Mucosa of gallbladder (tissue), 1 donor: ENCODE measurements at places on chromosomes 12 and 14. TPM values are rescaled to one million over a fixed set of nuclear protein-coding genes. Genes with fewer than 3 reads are reported as not detected.

The ABCD2 gene
- total RNA-seq = 0.63 TPM

The OR4Q2 gene
- not detected for total RNA-seq

The PRB2 gene
- not detected for total RNA-seq

The FANCM gene
- 4.5 TPM for total RNA-seq

The CMA1 gene
- total RNA-seq = 0.29 TPM

The LALBA gene
- not detected for total RNA-seq

The GLS2 gene
- 1.8 TPM for total RNA-seq

The PLEKHD1 gene
- 0.06 TPM for total RNA-seq

The SPRYD4 gene
- total RNA-seq = 4.0 TPM

The NYNRIN gene
- 30.6 TPM for total RNA-seq

The TAC3 gene
- total RNA-seq = 0.52 TPM

The TRPV4 gene
- total RNA-seq = 2.1 TPM

The SIX6 gene
- not detected for total RNA-seq

The CHPT1 gene
- 88.7 TPM for total RNA-seq

The WNT1 gene
- 0.29 TPM for total RNA-seq

The MSI1 gene
- 2.6 TPM for total RNA-seq

The ALX1 gene
- not detected for total RNA-seq

The DAO gene
- total RNA-seq = not detected

The DPPA3 gene
- not detected for total RNA-seq

The FOXA1 gene
- total RNA-seq = 17.3 TPM

The GLT1D1 gene
- total RNA-seq = 3.3 TPM

The INHBC gene
- not detected for total RNA-seq

The PLA2G1B gene
- total RNA-seq = 4.7 TPM

The PPP4R4 gene
- total RNA-seq = 1.4 TPM

The GZMB gene
- total RNA-seq = 2.8 TPM
